ENCODE measurements at places on chromosomes 13 and 19.
A peak's percentile ranks its signal among the peaks of the same experiment; 100 is the strongest.

DNA sequence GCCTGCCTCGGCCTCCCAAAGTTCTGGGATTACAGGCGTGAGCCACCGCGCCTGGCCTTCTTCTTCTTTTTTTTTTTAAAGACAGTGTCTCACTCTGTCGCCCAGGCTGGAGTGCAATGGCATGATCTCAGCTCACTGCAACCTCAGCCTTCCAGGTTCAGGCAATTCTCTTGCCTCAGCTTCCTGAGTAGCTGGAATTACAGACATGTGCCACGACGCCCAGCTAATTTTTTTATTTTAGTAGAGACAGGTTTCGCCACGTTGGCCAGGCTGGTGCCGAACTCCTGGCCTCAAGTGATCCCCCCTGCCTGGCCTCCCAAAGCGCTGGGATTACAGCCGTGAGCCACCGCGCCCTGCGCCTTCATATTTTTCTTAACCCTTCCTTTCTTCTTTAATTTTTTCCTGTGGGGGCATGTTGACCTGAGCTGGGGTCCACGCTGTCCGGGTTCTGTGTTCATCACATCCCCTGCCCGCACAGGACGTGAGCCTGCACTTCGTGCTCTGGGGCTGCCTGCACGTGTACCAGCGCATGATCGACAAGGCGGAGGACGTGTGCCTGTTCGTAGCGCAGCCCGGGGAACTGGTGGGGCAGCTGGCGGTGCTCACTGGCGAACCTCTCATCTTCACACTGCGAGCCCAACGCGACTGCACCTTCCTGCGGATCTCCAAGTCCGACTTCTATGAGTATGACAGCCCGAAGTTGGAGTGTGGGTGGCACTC is 14.1 kb downstream of the PNPLA6 start:
- DNase-seq = no peak

- no peak for DNase-seq
These were observed 13.4 kb downstream of the TM6SF2 start for GRCh38 chr19:19259741-19260140.

DNA sequence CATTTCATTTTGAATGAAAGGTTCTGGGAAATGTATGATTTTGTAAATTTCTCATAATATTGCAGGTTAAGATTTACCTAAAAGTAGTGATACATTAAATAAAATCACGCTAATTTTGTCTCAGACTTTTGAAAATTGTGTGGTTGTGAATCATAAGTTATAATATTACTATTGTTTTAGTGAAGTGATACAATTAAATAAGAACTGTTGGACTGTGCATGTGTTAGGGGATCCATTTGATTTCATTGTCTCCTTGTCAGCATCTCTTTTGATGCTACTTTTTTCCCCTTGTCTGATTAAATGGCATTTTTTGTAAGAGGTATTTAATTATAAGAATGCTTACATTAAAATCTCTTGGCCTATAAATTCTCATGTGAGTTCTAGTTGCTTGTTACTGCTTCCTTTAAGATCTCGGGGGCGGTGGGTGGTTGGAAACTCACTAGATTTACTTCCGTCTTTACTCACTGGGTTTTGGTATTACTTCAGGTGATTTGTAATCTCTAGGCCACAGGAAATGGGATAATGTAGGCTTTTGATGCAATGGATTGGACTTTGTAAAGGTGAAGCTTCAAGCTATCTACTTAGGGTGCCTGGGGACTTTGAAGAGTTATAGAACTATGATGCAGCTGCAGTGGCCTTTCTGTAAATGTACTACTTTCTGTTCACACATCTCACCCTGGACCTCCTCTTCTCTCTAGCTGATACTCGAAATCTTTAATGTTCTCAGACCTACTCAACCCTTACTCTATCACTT is 66.5 kb downstream of the PAN3 start:
- DNase-seq = peak; percentile 37

DNA sequence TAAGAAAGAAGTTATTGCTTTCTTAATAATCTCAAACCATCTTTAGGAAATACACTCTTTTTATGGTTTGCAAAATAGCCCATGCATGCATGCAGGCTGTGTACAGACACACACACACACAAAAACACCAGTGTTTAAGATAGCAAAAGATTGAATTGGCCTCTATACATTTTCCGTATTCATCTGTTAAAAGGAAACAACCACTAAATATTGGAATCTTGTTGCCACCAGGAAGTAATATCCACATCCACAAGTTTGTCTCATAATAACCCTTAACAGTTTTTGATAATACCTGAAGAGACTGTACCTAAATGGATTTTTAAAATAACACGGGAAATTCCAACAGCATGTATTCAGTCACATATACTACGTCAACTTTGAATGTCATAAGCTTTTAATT is 7.3 kb upstream of the MAB21L1 start:
- DNase-seq = no peak

- peak; percentile 50 for DNase-seq
These were observed 1.9 kb downstream of the GTPBP3 start for GRCh38 chr19:17339088-17339741.

DNA sequence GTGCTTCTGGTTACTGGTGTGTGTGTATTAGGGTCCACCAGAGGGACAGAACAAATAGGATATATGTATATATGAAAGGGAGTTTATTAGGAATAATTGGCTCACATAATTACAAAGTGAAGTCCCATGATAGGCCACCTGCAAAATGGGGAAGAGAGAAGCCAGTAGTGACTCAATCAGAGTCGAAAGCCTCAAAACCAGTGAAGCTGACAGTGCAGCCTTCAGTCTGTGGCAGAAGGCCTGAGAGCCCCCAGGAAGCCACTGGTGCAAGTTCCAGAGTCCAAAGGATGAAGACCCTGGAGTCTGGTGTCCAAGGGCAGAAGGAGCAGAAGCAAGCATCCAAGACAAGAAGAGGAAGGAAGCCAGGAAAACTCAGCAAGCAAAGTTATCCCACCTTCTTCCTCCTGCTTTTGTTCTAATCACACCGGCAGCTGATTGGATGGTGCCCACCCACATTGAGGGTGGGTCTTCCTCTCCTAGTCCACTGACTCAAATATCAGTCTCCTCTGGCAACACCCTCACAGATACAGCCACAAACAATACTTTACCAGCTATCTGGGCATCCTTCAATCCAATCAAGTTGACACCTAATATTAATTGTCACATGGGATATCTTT is 21.7 kb upstream of the SCEL start:
- DNase-seq = no peak

- no peak for DNase-seq
These were observed 255.3 kb downstream of the SHISA2 start for GRCh38 chr13:25796474-25796873.

DNA sequence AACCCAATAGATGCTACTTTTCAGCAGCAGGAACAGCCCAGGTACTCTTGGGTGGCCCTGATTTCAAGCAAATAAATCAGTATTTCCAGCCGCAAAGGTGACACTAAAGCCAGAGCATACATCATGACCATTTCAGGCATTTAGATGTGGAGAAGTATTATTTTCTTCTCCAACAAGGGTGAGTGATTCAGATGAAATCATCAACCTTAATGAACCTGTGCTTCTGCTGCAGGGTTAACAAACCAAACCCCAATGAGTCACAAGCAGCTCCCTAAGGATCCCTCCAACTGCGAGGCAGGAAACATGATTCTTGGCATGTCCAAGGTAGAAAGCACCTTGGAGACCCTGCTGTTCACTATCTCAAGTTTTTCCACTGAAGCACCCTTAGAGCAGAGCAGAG is 32.7 kb downstream of the MBNL2 start:
- no peak for DNase-seq

GRCh38 chr19:15532779-15533521 is 24.6 kb downstream of the CYP4F22 start:
- DNase-seq = peak; percentile 25

- DNase-seq = no peak
These were observed 2.7 kb downstream of the CDC42EP5 start for GRCh38 chr19:54470276-54470887.

DNA sequence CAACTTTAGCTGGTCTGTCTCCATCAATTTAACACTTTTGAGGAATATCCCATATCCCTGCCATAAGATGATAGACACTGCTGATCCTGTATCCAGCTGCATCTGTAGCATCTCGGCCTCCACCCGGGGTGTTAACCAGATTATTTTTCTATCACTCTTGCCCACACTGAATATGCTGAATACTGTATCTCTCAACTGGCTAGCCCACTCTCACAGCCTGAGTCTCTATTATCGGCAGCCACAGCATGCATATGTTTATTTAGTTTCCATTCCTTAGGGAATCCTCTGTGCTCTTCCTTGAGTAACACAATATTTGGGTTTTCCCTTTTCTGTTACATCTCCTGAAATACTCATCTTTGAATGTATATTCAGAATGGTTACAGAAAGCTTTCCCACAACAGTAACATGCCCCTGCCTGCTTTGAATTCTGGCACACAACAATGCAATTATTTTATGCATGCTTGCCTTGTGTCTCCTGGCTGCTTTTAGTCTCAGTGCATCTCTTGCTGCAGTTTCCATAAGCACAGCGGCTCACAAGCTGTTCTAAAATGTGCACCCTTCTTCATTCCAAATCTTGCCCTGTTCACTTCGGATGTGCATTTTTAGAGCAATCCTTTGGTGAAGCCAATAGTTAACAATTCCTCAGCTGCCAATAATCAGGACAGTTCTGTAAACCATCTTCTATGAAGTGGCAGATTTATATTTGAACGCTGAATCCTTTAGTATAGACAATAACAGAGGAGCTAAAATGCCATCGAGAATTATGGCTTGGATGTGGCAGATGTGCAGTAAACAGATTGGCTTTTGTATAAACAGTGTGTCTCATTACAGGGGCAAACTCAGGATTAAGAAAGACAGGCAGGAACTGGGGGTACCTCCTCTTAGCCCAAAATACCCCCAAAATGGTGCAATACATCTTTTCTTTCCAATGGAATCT is 261.9 kb upstream of the SOX21 start:
- no peak for DNase-seq

DNA sequence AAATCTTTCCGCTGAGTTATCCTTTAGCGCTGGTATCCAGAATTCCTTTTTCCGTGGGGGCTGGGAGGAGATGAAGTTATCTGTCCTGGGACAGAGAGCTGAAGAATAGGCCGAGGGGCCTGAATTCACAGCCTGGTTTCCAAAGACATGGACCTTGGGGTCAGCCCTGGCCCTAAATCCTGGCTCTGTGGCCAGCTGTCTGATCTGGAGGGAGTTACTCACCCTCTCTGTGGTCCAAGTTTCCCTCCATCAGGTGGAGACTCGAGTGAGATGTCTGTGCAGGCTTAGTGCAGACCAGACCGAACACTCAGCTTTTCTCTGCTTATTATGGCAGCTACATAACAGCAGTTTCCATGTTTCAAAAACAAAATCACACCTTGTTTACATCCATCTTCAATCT is 59.6 kb downstream of the CDADC1 start:
- no peak for DNase-seq

DNA sequence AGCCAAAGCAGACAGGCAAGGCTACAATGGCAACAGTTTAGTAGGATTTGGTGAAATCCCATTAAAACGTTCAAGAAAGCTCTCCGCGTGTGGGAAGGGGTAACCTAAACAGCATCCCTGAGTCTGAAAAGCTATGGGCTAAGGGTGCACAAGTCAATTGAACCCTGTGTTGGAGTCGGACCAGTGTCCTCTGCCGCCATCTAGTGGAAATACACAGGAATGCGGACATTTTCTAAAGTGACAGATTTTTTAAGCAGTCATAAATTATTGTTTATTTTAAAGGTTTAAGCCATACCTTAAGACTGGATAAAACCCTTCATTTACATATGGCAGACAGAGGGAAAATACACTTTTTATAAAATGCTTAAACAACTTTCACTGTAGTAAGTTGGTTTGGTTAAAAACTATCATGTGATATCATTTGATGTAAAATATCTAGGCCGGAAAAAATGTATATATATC is 26.5 kb upstream of the LSM14A start:
- peak; percentile 46 for DNase-seq

DNA sequence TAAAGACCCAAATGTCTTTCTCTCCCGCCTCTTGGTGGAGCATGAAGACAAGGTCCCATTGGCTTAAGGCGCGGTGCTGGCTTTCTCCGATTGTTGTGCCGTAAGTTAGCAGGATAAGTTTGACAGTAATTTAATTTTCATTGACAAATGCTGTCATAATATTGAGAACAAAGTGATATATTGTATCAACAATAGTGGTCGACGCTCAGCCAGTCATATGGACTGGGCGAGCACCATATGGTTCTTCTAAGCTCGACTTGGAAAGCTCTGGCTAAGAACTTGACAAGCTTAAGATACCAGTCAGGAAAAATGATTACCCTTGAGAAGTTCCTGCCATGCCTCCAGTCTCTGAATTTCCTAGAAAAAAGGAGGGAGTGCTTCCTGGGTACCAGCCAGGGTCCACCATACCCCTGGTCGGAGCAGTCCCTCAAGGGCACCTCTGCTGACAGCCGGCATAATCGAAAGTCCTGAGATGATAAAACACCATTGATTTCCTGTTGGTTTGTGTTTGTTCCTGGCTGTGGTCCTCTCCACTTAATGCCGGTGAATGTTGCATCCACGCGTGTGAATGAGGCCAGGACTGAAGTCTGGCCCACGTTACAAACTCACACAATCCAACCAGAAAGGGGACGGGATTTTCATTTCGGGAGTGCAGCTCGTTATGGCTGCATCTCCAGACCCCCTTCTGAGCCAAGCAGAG is 262.1 kb downstream of the ZNF536 start:
- DNase-seq = no peak

DNA sequence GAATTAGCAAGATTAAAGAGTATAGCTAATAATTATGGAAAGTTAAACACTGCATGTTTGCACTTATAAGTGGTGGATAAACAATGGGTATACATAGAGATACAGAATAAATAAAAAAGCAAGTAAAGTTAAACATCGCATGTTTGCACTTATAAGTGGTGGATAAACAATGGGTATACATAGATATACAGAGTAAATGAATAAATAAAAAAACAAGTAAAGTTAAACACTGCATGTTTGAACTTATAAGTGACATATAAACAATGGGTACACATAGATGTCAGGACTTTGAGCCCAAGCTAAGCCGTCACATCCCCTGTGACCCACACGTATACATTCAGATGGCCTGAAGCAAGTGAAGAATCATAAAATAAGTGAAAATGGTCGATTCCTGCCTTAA is 1533.3 kb upstream of the SPRY2 start:
- no peak for DNase-seq

DNA sequence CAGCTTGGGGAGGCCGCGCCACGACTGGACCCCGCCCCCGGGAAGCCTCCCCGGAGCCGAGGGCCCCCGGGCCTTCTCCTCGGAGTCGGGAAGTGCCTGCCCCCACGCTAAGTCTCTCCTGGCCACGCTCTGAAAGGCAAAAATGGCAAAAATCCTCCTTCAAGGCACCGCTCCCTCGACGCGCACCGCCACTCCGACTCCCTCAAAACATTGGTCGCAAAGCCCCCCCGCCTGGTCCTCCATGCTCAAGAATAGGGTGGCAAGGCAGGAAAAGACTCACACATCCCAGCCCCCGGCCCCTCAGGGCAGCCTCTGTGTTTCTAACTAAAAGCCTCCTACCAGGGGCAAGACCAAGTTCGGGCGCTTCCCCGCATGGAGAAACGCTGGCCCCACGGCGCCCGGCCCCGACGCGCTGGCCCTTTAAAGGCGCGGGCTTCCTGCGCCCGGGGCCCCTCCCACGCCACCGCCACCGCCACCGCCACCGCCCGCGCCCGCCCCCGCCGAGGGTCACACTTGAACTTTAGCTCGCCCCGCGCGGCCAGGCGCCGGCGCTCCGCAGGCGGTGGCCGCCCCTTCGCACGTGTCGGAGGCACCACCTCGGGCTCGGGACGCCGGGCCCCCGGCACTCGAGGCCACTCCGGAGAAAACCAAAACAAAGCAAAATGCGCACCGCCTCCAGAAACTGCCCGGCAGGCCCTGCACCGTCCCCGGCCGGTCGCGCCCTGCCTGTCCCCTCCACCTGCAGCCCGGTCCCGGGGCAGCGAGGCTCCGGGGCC is 1.9 kb downstream of the FOXO1 start:
- peak; percentile 70 for DNase-seq

- no peak for DNase-seq
These were observed 365.5 kb downstream of the PCDH9 start for GRCh38 chr13:66864627-66865026.

All from activated naive CD4-positive, alpha-beta T cell treated with anti-CD3 and anti-CD28 coated beads, Interleukin-2, amount 50 U/mL, for 16 hours (primary cell).